NCI-H187 (cell line): ENCODE measurements at places on chromosomes 2 and 18.

DNA sequence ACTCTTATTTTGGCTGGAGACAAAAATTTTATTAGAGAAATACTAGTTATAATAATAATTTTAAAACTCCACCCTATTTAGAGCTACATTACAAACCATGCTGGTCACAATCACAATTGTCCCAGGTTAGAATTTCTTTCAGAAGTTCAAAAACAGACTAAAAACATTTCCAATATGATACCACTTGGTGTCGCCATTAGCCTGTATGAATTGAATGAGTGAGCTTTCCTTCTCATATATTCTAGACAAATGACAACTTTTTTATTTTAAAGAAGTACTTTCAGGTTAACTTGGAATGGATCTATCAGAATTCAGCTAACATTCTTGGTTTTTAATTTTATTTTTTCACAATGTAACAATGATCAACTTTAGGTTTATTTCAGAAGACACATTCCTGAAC is 48.0 kb downstream of the SERPINB8 start:
- DNase-seq = no peak

DNA sequence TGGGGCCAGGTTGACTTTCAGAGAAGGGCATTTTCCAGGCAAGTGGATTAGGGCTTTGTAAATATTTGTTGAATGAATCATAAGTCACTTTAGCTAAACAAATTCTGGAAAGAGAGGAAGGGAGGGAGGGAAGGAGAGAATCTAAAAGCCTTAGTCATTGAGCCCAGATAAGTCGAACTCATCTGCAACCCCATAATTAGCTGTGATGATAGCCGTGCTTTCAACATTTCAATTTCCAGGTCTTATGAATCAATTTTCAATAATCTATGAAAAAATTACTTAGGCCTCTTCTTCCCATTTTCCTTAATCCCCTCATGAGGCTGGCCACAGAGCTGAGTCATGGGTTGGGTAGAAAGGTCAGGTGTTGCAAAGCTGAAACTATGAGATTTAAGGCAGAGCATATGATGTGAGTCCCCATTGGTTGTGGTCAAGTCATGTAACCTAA is 111.9 kb upstream of the MAPRE2 start:
- DNase-seq = no peak

- no peak for DNase-seq
Observed at GRCh38 chr18:59492756-59493421, 133.8 kb upstream of the LMAN1 start.

DNA sequence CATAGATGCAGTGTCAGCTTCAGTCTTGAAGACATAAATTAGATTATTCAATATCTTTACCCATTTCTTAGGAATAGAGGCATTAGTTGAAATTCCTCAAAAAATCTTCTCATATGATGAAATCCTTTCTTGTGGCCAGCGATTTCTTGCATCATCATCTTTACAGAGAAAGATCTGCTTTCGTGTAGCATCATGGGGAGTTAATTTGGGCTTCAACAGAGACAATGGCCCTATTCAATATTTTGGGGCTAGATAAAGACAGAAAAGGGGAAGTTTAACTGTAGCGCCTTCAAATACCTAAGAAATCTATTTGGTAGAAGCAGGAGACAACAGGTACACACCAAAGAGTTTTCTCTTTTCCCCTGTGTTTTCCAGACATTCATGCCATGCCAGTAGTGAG is 73.8 kb downstream of the TGFA start:
- DNase-seq = no peak

DNA sequence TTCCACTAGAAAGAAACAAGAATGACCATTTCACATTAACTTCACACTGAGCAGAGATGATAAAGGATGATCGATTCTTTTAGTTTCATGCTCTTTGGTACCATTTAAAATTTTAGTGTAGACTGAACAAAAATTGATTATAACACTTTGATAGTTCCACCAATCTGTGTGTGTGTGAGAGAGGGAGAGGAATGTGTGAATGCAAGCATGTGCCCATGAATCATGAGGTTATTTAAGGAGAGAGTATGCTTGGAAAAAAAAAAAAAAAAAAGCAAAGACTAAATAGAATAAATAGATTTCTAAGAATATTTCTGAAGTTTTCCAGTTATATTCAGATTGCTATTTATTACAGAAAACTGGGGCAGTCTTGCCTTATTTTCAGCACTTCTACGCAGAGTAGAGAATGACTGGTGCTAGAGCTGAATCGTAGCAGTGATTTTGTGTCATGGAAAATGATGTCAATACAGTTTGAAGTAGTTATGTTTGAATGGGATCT is 900.8 kb downstream of the SLC4A3 start:
- no peak for DNase-seq

GRCh38 chr2:210592726-210593125 is 36.3 kb downstream of the CPS1 start:
- DNase-seq = no peak

- DNase-seq = no peak
Observed at GRCh38 chr2:140949932-140950331, 1180.9 kb downstream of the LRP1B start.

DNA sequence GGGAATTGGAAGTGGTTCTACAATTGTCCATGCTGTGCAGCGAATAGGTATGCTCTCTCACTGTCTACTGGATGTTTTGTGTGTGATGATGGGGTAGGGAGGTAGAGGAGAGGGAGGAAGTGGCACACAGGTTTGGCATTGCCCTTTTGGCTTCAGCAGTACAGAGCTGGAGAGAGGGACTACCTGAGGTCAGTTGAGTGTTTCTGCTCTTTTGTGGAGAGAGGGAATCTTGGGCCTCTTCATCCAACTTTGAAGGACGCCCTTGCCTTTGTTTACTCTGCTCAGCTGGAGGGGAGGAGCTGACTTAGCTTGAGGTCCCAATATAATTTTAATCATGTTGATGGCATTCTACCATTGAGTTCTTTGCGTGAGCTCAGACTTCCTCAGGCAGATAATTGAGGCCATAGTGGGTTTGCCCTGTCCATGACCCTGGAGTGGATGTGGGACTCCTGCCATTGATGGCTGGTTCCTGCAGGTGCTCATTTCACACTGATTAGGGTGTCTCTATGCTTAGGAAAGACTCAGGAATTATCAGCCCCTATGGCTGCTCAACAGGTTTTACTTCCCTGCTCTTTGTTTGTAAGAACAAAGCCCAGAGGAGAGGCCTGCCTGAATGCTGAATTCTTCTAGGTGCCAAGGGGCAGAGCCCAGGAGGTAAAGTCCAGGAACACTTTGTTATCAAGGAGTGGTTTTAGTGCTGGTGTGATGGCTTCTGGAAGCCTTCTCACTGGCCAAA is 7.2 kb downstream of the RPIA start:
- DNase-seq = no peak

DNA sequence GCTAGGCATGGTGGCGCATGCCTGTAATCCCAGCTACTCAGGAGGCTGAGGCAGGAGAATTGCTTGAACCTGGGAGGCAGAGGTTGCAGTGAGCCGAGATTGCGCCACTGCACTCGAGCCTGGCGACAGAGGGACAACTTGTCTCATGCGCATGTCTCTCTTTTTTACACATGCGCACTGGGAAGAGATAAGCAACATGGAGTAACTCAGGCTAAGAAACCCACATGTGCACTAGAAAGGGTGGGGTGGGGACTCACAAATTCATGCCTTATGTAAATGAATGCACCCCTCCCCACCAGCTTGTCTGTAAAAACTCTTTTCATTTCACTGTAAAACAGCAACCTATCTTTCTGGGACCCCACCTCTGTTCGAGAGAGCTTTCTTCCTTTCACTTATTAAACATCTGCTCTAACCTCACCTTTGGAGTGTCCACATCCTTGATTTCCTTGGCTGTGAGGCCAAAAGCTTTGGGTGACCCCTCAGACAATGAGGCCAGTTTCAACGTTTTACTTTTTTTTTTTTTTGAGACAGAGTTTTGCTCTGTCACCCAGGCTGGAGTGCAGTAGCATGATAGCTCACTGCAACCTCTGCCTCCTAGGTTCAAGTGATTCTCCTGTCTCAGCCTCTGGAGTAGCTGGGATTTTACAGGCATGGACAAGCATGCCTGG is 91.6 kb upstream of the RMP24 start:
- no peak for DNase-seq

GRCh38 chr2:233081232-233081730 is 21.1 kb downstream of the INPP5D start:
- no peak for DNase-seq

DNA sequence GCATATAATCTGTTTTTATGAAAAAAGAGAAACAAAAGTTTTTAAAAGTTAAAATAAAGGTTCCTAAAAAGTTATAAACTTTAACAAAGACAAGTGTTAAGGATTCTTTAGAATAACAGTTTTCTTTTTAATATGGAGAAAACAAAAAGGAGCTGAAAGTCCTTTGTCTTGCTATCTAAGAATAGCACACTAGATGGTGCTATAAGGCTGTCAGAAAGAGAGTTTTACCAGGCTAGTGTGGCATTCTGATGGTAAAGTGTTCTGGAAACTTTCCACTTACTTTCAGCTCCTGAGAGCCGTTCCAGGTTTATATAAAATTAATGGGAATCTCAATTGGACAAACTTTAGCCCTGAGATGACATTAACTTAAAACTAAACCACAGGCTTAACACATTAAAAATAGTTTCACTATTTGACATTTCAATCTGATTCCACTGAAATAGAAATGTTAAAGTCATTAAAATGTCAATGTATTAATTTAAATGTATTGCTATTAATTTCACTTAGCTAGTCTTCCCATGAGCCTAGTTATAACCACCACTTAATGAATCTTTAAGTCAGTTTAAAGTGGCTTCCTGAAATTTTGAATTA is 3.7 kb downstream of the FBXO48 start:
- peak; percentile 11 for DNase-seq

DNA sequence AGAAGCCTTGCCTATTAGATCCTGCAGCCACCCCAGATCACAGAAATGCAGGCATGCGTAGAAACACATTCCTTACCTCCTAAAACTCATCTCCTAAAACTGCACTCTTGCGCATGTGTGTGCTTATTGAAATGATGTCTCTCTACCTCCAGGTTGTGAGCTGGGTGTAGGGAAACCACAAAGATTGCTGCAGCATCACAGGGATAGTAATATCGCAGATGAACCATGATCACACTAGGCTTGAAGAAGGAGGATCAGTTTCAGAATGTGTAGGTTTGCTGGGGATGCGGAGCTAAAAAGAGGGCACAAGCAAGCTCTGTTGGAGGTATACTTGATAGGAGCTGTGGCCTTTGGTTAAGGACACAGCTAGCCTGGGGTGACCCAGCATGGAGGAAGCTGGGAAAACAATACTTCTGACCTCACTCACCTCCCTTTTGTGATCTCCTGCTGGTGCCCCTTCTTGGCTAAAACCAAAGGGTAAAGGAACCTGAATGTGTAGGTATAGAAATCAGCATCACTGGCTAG is 118.8 kb downstream of the SETBP1 start:
- no peak for DNase-seq

- no peak for DNase-seq
Observed at GRCh38 chr2:163467251-163467630, 268.6 kb downstream of the FIGN start.

GRCh38 chr2:11417946-11418585 is 47.9 kb downstream of the E2F6 start:
- DNase-seq = no peak

GRCh38 chr2:59383473-59383872 is 1142.3 kb upstream of the FANCL start:
- DNase-seq = peak; percentile 83

GRCh38 chr2:168841445-168841844 is 39.0 kb downstream of the NOSTRIN start:
- no peak for DNase-seq

DNA sequence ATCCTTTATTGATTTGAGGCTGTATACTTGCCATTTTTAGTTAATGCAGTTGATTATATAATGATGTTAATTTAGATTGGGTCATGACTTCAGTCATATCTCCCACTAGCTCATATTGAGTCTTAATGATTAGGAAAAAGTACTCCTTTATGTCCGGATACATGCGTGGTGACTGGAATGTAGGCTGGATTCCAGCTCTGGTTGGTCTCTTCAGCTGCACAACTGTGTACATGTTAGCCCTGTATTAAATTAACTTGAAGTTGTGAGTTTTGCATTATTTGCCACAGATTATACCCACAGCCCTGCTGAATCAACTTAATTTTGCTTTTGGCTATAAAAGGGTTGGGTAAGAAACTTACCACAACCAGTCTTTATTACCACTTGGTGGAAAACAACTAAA is 22.5 kb downstream of the MOB4 start:
- no peak for DNase-seq

- no peak for DNase-seq
Observed at GRCh38 chr2:230326453-230327417, at the start of gene SP140L. Gene SP140L, plus strand, starts transcription at chr2:230327193. Its CDS starts 77 bp downstream, at chr2:230327270.

- no peak for DNase-seq
Observed at GRCh38 chr2:121746071-121746578, 9.3 kb upstream of the TSN start.

DNA sequence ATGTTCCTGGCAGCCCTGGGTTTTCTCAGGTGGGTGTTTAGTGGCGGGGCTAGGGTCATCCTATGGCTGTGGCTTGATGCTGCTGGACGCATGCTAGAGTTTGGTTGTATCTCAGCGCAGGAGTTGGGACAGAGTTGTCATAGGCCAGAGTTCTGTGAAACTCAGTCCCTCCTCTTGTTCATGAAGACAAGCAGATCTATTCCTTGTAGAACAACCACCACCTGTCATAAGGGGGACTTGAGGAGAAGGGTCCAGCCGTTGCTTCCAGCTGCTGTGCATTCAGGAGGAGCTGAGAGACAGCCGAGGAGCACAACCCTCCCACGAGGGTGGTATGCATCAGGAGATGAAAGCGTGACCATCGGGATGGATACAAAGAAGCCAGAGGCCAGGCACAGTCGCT is 26.4 kb downstream of the DCDC2C start:
- DNase-seq = no peak

GRCh38 chr2:191839918-191840804 is 6.7 kb downstream of the CAVIN2 start:
- no peak for DNase-seq

DNA sequence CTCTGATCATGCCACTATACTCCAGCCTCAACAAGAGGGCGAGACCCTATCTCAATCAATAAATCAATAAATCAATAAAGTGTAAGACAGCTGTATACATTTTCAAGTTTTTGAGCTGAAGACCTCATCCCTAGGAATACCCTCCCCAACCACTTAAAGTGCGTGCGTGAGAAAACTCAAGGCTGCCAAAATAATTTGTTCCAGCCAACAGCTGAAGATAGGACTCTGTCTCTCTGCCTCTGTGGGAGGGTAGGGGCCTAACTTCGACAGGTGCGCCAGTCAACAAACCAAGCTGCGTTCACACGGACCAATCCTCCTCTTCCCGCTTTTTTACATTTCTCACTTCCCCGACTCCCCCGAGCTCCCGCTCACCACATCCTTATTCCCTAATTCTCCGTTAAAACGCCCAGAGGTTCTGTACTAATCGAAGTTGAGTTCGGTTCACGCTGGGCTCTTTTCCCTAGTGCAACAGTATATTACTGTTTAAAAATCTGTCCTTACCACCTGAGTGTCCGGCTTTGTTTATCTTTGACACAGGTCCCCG is 618 bp downstream of the POLR2D start:
- DNase-seq = no peak
